ENCODE measurements at places on chromosomes 4 and X.

- no peak for DNase-seq
These were observed 56.6 kb upstream of the CHRDL1 start for GRCh38 chrX:110852180-110852579.

GRCh38 chr4:37675587-37676290, 10.4 kb downstream of the RELL1 start:
- no peak for DNase-seq

DNA sequence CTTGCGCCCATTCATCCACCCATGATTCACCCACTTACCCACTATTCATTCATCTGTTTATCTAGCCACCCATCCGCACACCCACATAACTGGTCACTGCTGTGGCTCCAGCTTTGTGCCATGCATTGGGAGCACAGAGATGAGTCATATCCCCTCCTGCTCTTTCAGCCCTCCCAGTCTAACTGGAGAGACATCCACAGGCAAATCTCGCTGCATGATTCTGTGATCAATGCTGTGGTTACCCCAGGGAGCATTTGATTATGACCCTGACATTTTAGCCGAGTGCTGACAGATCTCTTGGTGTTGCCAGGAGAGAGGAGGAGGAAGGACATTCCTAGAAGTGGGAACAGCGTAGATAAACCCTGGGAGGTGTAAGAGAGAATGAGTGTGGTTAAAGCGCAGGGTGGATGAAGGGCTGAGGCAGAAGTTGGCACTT, 10.4 kb upstream of the PORCN start:
- no peak for DNase-seq

- DNase-seq: no peak
These were observed 41.9 kb downstream of the HPF1 start for GRCh38 chr4:169715826-169716225.

DNA sequence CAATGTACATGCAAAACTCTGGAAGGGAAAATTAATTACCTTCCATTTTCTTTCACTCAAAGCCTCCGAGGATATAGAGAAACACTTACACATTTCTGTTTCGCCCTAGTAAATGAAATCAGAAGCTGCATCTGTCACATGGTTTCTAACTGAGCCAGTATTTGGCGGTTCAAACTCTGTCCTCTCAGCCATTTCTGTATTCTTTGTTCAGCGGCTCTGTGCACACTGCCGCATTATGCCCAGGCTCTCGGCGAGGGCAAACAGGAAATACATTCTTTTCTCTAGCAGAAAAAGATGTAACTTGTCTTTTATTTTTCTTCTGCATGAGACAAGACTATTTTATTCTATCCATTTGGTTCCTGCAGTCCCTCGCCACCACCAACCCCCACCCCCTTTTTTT, 71.4 kb upstream of the GPM6B start:
- no peak for DNase-seq

- no peak for DNase-seq
These were observed 23.1 kb upstream of the TLR7 start for GRCh38 chrX:12843668-12844279.

DNA sequence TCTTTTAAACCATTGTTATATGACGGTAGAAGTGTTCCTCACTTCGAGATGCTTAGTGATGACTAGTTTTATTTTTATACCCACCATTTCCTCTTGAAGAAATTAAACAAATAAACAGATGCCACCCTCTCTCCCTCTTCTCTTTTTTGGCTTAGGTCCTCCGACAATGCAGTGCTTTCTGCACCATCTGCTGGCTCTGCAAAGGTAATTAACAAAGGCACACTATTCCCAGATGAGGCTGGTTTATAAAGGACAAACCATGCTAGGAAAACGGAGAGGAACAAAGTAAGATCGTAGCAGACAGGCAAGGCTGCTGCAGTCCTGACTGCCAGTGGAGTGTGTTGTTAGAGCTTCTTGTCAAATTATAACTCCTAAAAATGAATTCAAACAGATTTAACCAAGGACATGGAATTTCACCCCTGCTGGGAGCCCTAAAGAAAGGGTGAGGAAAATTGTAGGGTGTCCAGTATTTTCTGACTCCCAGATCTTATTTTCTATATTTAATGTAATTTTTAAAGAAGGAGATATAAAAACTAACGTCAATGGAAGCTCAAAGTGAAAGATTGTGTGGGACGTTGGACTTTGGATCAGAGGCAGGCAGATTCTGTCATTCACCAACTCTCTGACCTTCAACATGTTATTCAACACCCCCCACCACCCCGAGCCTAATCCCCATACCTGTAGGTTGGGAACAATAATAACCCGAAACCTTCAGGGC, 142.1 kb downstream of the CPEB2 start:
- DNase-seq: no peak

GRCh38 chrX:68480969-68481368, 17.9 kb upstream of the YIPF6 start:
- no peak for DNase-seq

DNA sequence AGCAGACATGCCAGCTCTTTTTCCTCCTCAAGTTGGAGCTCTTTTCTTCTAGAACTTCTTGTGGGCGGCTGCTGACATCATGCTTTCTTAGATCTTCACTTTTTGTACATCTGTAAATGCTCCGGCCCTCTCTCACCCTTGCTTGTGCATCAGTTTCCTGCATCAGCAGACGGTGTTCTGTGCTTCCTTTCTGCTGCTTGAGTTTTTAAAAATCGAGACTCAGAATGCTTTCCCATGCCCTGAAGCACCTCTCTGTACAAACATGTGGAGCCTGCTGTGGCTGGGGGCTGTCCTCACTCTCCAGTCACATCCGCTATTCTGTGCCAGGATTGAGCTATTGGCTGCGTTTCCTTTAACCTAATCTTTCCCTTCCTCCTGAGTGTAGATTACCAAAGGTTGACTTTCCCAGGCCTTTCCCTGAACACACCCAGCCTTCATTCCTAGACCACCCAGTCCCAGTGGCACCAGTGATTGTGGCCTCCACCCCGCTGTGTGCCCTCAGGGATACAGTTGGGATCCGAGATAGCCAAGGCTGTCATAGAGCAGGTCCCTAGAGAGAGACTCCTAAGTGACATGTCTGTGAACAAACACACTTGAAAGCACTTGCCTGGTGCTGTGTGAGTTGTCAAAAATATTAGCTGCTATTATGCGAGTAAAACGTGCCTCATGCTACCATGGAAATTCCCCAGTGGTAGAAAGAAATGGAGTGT, 41.9 kb downstream of the TNIP2 start:
- DNase-seq: no peak

- DNase-seq: no peak
These were observed 18.5 kb downstream of the VSIG4 start for GRCh38 chrX:66021401-66021764.

Data from stimulated activated CD8-positive, alpha-beta memory T cell treated with anti-CD3 and anti-CD28 coated beads, Interleukin-2, amount 100 ng/mL, for 1 hour (primary cell).